ENCODE measurements at places on chromosomes 5 and 9.

DNA sequence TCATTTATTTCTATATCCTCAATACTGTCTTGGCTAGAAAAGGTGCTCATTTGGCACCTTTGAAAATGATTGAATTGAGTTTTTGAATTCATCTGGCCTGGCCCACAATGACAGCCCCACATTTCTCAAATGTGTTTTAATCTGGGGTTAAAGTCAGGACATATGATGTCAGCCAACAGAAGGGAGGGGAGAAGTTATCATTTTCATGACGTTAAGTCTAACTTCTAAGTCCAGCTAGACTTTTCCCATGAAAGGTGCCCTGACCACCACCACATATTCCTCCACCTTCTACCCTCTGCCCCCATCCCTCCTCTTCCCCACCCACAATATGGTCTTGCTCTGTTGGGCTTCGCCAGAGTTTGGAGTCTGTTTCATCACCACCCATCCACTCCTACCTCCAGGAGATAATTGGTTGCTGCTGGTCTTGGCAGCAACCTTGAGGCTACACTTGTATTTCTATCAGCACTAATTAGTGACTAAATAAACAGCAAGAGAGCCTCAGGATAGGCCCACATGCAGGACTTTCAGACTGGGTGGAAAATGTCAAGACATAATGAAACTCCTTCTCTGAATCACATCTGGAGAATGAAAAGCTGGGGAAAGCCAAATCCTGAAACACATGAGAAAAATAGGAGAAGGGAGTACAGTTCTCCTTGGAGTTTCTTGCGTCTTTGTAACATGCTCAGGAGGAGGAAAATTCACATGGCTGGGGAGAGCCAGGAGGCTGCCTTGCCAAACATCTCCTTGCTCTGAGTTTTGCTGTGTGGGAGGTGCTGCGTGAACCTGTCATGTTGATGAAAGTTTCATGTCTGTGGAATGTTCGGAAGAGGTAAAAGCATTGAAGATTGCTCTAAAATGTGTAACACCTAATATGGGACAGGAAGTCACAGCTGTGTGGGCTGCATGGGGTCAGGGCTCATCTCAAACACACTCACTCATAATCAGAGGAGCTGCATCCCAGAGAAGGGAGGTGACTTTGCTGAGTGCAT is 544.7 kb upstream of the KLF4 start:
- no peak for DNase-seq

DNA sequence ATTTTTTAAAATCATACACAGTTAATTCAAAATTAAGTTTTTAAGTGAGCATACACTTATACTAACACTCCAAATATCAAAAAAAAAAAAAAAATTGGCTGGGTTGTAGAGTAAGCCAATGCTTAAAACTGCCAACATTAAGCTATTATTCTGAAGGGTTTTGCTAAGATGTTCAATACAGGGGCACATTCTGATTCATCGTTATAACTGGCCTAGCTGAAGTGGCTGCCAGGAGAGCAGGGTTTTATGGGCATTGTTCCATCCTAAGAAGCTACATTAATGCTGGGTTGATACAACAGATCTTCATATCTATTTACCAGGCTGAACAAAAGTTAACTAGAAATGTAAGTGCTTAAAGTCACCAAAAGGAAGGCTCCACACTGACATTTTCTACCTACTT is 13.4 kb downstream of the ELAVL2 start:
- DNase-seq: no peak

DNA sequence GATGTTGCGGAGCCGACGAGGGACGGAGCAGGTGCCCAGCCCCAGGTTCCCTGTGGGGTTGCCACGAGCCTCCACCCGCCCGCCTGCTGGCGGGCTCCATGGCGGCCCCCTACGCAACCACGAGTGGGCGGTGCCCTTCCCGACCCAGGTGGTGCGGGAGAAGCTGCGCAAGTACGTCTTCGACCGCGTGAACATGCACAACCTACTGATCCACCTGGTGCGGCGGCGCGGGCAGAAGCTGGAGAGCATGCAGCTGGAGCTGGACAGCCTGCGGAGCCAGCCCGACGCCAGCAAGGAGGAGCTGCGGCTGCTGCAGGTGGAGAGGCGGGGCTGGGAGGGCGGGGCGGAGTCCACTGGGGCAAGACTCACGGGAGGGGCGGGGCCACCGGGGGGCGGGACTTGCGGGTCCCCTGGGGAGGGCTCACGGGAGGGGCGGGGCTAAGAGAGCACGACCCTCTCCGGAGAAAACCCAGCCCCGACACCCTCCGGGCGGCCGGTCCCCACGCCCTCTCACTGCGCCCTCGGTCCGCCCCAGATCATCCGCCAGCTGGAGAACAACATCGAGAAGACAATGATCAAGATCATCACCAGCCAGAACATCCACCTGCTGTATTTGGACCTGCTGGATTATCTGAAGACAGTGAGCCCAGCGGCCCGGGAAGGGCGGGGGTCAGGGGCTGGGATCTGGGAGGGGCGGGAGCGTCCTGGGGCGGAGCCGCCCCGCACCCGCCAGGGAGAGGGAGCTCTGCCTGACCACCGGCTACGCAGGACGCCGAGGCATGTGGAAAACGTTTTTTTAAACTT is 3.9 kb downstream of the CCDC183 start:
- DNase-seq: no peak

DNA sequence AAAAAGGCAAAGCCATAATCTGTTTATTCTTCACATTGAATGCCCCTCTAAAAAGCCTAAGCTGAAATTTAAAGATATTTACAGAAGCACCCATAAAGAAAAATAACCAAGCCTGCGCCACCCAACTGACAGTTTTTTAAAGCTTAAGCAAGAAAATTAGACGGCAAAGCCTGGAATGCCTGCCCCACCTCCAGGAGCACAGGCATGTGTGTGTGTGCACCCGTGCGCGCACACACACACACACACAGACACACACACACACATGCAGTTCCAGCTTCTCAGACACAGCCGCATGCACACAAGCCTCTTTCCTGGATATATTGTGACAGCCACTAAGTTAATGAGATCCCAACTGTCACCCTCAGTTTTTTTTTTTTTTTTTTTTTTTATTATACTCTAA is 88.2 kb downstream of the FRMD3 start:
- no peak for DNase-seq

GRCh38 chr5:141488591-141489561 is at the start of gene PCDHGC5:
TSS of gene PCDHGC5 (plus strand) at chr5:141489081. CDS start at chr5:141489241, 160 bp downstream.
- no peak for DNase-seq

All from ascending aorta (tissue), 2 donors.